ENCODE measurements at places on chromosomes 3 and 15.
A peak's percentile ranks its signal among the peaks of the same experiment; 100 is the strongest.

GRCh38 chr3:105944276-105944675 is 75.5 kb upstream of the CBLB start:
- DNase-seq = no peak

DNA sequence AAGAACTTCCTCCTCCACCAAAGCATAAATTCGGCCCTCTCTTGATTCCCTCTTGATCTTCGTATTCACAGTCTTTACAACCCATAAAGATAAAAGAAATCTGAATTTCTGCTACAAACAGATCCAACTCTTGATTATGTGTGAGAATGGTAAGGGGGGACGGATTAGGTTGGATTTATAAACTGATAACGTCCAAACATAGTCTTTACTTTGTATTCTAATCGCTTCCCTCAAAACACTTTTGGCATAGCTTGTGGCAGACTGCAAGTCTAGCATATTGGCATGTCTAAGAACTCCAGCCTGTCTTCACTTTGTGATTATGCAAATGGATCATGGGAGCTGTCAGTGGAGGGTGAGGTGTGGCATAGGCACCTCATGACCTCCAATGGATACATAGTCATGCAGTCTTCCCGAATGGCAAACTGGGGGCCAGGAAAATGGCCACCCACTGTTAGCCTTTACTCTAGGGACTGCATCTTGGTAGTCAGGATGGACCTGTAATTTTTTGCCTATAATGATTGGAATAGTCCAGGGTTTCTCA is 24.3 kb upstream of the GPR171 start:
- no peak for DNase-seq

DNA sequence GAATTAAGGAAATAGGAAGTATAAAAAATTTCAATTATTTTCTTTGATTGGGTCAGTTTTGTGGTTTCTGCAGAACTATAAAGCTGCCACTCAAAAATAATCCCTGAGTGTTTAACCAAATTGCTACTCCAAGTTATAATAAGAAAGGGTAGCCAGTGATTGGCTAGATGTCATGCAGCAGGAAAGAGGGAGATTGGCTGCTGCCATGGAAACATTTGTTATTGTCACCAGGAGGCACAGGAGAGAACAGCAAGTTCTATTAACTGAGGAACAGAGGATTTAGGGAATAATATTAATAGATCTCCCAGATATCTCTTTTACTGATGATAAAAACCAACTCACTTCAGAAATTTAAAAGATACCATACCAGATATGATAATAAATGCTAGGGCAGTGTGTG is 42.6 kb downstream of the CLDN1 start:
- DNase-seq = no peak

DNA sequence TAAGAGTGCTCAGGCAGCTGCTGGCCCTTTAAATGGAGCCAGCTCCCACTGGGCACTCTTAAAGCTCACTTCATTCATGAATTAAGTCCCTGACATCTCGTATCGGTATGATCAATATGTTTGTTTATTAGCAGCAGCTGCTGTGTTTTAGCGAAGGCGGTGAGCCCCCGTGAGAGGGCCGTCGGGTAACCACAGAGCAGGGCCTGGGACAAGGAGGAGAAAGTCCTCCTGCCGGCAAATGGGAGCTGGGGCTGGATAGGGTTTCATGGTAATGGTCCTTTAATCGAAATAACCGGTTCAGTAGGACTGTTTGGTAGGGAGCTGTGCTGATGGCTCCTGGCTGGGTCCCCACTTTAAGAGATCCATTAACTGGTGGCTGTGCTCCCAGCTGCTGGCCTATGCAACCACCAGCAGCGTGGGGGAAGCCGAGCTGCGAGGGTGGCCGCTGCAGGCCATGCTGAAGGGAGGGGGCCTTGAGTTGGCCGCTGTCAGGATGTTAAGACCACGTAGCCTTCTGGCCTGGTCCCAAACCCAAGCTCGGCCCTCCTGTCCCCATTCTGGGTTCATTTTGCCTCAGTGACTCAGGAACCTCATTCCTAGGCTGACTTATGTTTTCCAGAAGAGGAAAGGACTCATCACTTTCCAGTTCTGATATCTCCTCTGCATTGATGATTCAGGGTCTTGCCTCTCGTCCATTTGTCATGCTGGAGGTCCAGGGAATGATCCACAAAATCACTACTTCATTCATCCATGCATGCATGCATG is 67.6 kb upstream of the NTRK3 start:
- no peak for DNase-seq

DNA sequence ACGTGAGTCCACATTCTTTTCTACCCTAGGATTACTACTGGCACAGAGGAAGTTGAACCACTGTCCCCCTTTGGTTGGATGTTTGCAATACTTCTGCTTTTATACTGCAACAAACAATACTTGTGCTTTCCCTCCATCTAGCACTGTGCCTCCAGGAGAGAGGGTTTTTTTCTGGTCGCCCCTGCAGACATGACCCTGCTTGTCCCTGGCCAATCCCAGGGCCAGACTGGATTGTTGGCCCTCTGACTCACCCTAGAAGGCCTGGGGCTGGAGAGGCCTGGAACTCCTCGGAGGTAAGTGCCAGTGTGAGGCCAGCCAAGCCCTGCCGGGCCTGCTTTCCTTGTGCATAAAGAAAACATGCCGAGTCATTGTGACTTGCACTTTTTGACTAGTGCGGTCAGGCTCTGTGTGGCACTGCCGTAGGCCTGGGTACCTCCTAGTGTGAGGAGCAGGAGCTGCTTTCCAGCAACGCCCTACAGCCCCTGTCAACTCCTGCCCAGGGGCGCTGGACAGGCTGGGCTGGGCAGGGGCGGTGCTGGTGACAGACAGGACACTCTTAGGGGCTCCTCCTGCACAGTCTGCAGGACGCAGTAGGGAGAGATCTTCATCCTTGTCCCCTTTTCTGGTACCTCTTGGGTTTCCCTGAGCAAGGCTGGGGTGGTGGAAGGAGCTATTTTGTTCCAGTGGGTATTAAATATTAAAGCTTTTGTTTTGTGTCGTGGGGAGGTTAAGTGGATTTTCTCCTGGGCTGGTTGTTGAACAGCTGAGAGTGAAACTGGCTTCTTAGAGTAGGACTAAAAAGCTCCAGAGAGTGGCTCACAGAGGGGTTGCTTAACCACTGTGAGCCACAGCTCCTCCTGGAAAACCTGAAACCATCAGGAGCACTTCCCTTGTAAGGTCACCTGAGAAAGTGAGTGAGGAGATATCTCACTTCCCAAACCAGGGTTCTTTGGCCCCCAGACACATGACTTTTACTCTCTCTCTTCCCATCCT is 14.4 kb upstream of the TKT start:
- peak; percentile 94 for DNase-seq

GRCh38 chr15:93087825-93088199 is 1.2 kb downstream of the RGMA start:
- peak; percentile 78 for DNase-seq

DNA sequence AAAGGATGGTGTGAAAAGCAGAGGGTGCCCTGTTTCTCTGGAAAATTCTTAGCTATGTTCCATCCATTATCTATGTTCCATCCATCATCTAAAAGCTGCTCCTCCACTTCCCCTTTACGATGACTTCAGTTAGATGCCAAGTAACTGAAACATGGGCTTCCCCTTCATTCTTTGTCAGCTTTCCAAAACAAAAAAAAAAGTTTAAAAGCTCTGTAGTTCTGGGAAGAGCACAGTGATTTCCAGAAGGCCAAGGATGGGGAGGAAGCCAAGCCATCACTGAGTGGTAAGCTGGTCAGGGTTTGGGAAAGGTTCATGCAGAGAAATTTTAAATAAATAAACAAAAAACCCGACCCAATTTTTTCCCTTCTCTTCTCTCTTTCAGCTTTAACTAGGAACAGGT is 111.5 kb downstream of the CFAP44 start:
- DNase-seq = no peak

DNA sequence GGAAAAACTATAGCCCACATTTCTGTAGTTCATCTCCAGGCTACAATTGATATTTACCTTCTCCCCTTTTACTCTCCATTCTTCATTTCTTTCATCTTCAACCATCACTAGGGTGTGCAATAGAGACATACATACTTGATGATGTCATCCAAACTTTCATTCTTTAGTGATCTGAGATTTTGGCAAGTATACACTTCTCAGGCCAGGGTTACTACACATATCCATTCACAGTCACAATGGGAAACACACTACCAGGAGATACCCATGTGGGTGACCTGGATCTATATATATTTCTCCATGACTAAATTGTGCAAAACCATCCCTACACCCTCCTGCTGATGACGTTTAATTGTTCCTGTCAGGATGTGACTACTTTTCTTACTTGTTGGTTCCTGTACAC is 769.5 kb upstream of the DPPA4 start:
- DNase-seq = no peak

- no peak for DNase-seq
Measured at GRCh38 chr3:30848087-30848779, 46.2 kb downstream of the GADL1 start.

- no peak for DNase-seq
Measured at GRCh38 chr15:101026656-101027272, 107.6 kb downstream of the LRRK1 start.

DNA sequence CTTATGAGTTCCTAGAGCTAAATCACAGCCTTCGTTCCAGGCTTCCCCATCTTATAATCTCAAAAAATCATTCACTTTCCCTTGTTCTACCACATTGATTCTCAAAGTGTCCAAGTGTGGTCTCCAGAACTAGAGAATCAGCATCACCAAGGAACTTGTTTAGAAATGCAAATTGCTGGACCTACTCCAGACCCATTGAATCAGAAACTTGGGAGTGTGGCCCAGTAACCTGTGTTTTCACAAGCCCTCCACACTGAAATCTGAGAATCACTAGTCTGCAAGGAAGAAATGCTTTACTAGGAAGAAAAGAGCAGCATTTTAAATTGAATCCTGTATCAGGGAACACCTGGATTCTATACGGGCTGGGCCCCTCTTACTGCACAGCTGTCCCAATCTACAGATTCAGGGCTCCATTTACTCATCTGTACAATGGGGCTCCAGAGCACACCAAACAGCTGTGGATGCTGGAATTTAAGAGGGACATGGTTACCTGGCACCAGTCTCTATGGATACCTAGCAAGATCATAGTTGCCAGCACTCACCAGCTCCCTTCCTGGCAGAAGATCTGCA is 3.9 kb downstream of the MEGF11 start:
- no peak for DNase-seq

DNA sequence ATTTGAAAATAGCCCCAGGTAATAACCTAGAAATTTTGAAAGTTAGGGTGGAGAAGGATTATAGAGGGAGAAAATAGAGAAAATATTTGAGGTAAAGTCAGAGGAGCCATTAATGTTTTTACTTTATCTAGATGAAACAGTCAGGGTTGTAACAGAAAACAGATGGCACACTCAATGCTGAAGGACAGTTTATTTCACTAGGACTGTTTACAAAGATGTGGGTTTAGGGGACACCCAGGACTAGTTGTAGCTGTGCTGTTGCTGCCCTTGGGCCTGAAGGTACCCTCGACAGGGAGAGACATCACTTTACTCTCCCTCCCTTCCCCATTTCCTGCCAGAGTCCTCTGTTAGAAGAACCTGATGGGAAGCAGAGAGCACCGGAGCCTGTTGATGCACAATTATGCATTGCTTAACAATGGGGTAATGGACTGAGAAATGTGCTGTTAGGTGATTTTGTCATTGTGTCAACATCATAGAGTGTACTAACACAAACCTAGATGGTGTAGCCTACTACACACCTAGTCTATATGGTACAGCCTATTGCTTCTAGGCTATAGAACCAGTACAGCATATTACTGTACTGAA is 103.8 kb downstream of the GALK2 start:
- no peak for DNase-seq
